ENCODE measurements at places on chromosomes 16 and 17.

DNA sequence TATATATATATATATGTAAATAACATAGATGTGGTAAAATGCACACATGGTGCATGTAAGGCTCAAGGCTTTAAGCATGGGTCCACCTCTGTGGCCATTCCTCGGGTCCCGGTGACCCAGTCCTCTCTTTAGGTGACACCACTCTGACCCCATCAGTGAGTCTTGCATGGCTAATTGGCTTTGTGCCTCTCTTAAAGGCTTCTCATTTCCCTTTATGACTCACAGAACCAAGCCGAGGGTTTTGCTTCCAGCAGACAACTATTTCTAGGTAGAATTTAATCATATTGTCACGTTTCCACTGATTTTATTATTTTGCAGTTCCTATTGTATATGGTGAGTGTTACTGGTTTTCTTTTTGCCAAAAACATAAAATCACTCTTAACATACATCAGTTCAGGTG, 59.7 kb downstream of the PLCG2 start:
- DNase-seq, result no peak

DNA sequence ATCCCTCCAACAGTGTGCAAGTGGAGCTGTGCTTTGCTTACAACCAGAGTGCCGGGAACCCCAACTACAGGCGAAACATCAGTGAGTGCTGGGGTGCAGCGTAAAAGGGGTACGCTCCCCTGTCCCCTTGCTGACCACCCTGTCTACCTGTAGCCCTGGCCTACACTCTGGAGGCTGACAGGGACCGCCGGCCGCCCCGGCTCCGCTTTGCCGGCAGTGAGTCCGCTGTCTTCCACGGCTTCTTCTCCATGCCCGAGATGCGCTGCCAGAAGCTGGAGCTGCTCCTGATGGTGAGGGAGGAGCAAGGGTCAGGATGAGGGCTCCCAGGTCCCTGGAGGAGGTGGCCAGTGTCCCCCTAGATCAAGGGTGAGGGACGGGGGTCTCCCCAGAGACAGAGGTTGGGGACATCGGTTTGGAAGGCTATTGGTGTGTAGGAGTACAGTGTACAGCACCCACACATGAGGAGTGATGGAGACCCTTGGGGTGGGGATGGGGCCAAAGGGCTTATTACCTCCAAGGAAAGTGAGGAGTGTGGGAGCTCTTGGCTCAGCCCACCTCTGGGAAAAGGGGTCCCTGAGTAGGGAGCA, 19.6 kb upstream of the PDK2 start:
- DNase-seq, result no peak

GRCh38 chr16:50617646-50618184, 63.4 kb downstream of the SNX20 start:
- DNase-seq, result no peak

- DNase-seq, result no peak
These were observed 481 bp downstream of the CNTROB start for GRCh38 chr17:7932483-7932891.

DNA sequence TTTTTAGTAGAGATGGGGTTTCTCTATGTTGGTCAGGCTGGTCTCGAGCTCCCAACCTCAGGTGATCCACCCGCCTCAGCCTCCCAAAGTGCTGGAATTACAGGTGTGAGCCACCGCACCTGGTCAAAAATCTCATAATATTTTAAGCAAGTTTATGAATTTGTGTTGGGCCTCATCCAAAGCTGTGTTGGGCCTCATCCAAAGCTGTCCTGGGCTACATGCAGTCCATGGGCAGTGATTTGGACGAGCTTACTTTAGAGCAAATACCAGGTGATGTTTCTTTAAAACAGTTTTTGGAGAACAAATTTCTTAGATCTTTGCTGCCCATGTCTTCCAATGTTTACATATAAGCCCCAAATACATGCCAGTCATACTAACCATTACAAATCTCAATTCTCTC, 84.4 kb upstream of the C17orf78 start:
- DNase-seq, result no peak

GRCh38 chr17:38890410-38890746, 20.5 kb downstream of the LASP1 start:
- DNase-seq, result no peak

- no peak for DNase-seq
These were observed 21.0 kb upstream of the ARHGAP44 start for GRCh38 chr17:12768255-12768654.

GRCh38 chr17:80049986-80050385, 13.5 kb downstream of the CCDC40 start:
- DNase-seq, result no peak

- no peak for DNase-seq
These were observed 49.3 kb downstream of the ABCC12 start for GRCh38 chr16:48106446-48106845.

- DNase-seq, result no peak
These were observed 37.9 kb downstream of the ATP2C2 start for GRCh38 chr16:84406006-84406963.

GRCh38 chr16:10168258-10168657, 14.0 kb downstream of the GRIN2A start:
- DNase-seq, result no peak

DNA sequence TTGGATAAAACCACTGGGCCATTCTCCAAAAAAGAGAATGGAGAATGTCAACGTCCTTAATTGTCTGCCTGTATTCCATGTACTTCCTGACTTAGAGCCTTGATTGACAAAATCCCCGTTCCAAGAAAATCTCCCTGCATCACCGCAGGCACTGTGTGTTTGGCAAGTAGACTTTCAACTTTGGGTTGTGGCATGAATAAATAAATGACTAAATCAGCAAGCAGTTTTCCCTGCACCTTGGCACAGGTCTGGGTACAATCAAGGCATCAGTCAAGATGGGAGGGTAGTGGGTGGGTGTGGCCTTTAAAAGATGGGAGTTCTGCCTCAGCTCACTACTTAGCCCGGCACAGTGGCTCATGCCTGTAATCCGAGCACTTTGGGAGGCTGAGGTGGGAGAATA, 248.5 kb upstream of the RPL38 start:
- no peak for DNase-seq

DNA sequence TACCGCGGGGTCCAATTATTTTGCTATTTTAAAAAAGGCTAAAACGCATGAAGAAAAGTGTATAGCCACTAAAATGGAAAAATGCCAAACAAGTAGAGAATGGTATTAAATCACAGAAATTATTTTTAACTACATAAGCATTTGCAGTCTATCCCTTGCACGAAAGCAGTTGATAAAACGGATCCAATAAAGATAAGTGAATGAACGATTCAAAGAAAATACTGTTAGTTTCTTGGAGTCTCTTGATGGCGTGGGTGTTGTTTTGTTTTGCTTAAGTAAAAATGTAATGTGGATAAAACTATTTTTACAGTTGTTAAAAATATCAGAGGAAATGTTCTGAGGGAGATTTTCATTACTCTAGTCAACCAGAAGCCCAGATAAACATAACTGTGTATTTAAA, 9.3 kb downstream of the HS3ST3A1 start:
- no peak for DNase-seq

DNA sequence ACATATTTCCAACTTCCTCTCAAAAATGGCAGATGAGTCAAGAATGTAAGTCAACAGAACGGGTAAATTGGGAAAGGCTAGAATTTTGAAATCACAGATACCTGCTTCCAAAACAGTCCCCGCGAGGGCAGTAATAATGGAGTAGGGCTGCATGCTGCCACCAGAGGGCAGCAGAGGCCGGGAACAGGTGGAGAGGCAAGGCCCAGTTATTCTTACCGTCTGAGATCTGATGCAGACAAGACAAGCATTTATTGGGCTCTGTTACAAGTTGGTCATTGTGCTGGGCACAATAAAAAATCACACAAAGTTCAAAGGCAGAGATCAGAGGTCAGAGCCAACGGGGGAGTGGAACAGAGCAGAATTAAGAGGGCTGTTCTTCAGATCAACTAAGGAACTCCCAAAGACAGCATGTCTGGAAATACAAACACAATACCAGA, 8.8 kb upstream of the MLKL start:
- peak; percentile 67 for DNase-seq

GRCh38 chr16:49158029-49158642, 123.5 kb downstream of the CBLN1 start:
- DNase-seq, result no peak

- DNase-seq, result no peak
These were observed 824 bp upstream of the FBXL16 start for GRCh38 chr16:706189-707061.

- DNase-seq, result peak; percentile 13
These were observed 250.8 kb upstream of the RPL38 start for GRCh38 chr17:73952480-73953205.

DNA sequence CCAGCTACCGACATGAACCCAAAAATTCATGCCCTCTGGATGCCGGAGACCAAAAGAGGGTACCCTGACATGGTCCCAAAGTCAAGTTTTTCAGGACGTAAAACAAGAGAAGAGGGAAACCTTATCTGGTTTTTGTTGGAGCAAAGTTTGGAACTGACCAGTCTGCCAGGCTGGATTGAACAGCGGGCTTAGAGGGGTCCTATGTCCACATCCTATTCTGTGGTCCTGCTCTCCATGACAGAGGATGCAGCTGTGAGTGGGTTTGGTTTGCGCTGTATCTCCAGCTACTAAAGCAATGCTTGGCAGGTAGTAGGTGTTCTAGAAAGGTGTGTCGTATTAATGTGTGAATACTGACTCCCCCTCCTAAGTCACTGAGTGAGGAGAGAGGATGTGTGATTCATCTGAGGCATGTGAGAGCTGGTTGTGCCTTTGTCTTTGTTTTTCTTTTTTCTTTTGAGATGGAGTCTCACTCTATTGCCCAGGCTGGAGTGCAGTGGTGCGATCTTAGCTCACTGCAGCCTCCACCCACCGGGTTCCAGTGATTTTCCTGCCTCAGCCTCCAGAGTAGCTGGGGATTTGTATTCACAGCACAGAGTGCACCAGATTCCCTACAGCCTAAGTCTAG, 31.0 kb downstream of the PMM2 start:
- no peak for DNase-seq

GRCh38 chr17:79235808-79236207, 161.2 kb downstream of the ENGASE start:
- DNase-seq, result no peak

GRCh38 chr16:10039220-10040096, 142.8 kb downstream of the GRIN2A start:
- no peak for DNase-seq

GRCh38 chr16:77564791-77565390, 130.1 kb upstream of the ADAMTS18 start:
- no peak for DNase-seq

DNA sequence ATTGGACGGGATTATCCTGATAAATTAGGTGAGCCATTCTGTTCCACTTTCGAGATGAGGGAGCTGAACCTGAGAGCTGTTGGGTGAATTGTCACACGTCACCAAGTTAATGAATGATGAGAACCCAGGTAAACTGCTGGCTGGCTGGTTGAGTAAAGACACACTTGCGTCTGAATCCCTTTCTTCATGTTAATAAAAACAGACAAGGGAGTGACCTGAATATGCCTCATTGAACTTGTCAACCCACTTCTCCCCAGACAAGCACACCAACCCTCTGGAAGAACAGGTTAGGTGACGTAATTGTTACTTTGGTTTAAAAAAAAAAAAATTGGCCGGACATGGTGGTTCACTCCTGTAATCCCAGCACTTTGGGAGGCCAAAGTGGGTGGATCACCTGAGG, 400.9 kb upstream of the CDH5 start:
- DNase-seq, result no peak

DNA sequence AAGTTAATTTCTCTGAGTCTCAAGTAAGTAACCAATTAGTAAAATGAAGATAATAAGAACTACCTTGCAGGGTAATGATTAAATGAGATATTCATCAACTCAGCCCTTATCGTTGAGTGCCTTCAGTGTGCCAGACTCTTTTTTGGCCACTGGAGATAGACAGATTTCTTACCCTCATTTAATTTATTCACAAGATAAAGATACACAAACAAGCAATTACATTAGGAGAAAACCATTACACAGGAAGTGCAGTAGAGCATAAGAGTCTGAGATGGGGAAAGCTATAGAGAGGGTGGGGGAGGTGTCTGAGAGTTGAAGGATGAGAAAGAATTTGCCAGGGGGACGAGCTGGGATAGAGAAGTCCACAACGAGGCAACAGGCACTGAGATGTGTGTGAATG, 72.5 kb upstream of the BCAR1 start:
- no peak for DNase-seq

DNA sequence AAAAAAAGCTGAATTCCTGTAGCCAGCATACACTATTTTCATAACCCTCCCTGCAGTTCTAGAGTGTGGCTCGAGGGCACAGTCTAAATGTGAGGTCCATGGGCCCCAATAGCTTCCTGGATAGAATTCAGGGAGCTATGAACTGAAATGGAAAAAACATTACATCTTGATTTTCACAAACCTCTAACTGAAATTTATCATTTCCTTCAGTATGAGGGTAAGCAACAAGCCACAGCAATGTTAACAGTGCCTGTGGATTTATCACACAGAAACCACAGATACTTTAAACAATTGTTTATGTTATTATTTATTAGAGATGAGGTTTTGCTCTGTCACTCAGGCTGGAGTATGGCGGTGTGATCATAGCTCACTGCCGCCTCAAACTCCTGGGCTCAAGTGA, 18.2 kb downstream of the TMEM92 start:
- no peak for DNase-seq

DNA sequence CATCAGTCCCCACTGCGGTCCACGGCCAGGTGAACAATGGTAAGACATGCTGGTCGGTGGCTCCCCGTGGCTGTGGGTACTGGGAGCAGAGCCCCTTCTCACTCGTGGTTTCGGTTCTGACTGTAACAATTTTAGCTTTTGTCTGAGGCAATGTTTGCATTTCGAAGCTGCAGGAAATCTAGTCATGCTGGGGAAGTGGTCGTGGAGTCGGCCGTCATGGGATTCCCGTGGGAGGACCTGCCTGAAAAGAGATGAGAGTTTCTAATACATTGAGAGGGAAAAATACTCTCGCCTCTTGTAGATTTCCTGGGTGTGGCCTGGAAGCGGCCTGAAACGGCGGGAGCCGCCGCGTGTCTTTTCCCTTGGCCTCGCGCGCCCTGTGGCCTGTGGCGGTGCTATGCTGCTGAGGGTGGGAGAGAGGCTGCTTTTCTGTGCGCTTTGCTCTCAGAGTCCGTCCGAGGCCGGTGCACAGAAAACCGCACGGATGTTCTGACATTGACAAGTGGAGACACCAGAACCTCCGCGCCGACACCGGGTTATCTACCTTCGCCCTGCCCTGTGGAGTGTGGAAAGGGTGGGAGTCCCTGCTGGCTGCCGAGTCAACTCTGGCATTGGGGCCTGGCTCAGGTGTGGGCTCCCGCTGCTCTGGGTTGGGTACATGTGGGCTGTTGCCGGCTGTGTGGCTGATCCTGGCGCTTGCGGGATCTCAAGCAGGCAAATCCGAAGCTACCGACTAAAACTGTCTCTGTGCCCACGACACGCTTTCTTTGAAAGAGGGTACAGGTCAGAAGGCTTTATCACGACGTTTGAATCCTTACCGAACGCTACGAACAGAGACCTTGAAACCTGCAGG, 60.8 kb downstream of the WDR45B start:
- no peak for DNase-seq

- no peak for DNase-seq
These were observed 193.5 kb upstream of the ANKFN1 start for GRCh38 chr17:55959756-55960155.

- peak; percentile 14 for DNase-seq
These were observed 86.1 kb downstream of the ZDHHC7 start for GRCh38 chr16:84925092-84925772.

- no peak for DNase-seq
These were observed 19.2 kb downstream of the CD300LB start for GRCh38 chr17:74512036-74512435.

Data from stimulated activated CD8-positive, alpha-beta memory T cell treated with anti-CD3 and anti-CD28 coated beads, Interleukin-7, amount 100 ng/mL, for 1 hour (primary cell).